K562 (cell line): ENCODE measurements at places on chromosomes 7 and 10. TPM values are rescaled to one million over a fixed set of nuclear protein-coding genes. Genes with fewer than 3 reads are reported as not detected.

DNA sequence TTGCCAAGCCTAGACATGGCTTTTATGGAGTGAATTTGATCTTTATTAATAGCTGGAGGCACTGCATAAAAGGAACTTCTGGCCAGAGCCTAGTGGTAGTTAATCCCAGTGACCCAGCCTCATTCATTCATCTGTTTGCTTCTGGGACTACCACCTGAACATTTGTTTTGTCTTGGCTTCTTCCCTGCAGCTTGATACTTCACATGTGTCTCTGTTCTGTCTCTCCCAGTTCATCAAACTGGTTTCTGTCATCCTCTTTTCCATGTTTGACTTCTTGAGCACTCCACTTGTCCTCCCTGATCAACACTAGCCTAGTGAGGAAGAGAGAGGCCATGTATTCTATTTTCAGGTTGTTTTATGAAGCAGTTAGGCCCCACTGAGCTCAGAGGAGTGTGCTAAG lies 163.6 kb downstream of the NRG3 start:
- no peak for DNase-seq

- DNase-seq: peak; percentile 77
Observed at GRCh38 chr10:77405771-77406241, 231.8 kb downstream of the KCNMA1 start.

DNA sequence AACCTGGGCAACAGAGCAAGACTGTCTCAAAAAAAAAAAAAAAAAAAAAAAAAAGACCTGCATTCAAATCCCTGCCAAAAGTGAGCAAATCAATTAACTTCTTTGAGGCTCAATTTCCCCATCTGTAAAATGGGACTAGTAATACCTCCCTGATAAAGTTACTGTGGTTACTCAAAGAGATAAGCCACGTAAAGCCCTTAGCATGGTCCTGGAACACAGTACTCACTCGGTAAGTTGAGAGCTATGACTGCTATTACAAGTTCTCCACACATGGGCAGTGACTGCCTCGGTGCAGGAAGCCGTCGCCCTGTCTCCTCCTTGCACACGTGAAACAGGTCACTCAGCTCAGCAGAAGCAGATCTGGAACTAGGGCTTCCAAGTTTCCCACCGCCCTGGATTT lies 37.9 kb downstream of the DDIT4 start:
- DNase-seq: no peak

DNA sequence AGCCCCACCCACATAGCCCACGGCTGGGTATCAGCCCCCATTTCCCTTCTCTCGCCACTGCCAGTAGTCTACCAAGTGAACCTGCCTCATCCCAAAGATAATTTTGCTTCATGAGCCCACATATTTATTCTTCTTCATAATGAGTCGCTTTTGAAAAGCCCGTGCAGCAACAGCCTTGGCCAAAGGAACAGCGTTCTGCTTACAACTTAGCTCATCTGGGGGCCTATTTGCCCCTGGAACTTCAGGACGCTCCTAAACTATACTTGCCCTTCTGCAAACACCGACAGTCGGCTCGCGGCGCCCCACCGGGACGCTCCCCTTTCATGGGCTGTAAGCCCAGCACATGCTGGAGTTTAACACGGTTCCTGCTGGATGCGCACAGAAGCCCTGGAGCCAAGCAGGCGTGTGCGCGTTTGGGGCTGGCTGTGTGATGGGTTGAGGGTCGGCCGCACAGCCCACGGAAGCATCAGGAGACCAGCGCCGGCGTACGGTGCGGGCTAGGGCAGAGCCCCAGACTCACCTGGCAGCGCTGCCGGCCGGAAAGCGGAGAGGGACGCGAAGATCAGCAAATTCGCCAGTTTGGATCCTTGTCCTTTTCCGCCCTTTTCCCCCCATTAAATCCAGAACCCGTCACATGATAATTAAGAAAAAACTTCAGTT lies 370 bp downstream of the TMEM60 start:
- DNase-seq: peak; percentile 17

GRCh38 chr7:142854372-142855113 lies at the start of gene EPHB6:
Gene EPHB6, plus strand, starts transcription at chr7:142855076. Its CDS starts 8,152 bp downstream, at chr7:142863228.
- DNase-seq: peak; percentile 96

DNA sequence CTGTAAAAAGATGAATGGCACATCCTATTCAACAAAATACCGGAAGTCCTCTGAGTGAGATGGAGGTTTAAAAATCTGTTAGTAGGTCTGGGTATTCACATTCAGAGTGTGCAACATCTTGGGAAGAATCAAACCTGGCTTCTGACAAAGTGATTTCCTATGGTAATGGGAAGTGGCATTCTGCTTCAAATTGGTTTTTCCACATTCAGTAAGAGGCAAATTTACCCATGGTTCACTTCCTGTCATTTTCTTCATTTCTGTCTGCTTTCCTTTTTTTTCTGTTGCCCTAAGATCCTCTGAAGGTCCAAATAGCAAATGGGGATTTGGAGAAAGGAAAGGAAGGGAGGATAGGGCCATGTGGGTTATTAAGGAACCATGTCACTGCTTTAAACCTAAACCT lies 218.3 kb downstream of the DOCK4 start:
- DNase-seq: no peak

- no peak for DNase-seq
Observed at GRCh38 chr10:123549761-123550454, 116.2 kb upstream of the GPR26 start.

GRCh38 chr7:79620291-79620690 lies 166.8 kb upstream of the MAGI2 start:
- DNase-seq: no peak

DNA sequence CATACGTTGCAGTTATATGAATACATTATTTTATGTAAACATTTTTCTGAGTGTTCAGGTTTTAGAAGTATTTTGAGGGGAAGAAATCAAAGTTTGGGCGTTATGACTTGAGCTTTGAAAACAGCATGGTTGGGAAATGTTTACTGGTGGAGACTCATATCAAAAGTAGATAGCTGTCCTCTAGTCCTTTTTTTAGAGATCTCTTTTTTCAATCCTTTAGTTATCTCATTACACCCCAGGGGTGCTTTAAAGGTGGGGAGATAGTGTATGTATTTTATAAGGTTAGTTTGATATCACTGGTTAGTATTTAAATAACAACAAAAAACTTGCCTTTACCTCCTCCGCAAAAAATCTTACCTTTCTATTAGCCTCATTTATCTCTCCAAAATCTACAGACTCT lies 2.3 kb downstream of the DMTF1 start:
- DNase-seq: no peak

- no peak for DNase-seq
Observed at GRCh38 chr10:71372882-71373495, 23.7 kb upstream of the CDH23 start.

GRCh38 chr10:9188022-9188810 lies 1133.7 kb downstream of the GATA3 start:
- DNase-seq: no peak

DNA sequence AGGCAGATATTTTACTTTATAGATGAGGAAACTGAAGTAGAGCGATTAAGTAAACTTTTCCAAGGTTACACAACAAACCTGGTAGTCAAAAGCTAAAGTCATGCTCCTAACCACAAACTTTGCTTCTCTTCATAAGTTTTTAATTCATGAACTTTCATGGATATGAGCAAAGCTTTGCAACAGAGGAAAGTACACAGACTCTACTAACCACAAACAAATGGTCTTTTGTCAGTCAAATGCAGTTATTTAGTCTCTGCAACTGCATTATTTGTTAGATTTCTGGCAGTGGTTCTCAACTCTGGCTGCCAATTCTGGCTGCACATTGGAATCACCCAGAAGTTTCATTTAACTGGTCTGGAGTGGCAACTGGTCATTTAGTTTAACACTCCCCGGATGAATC lies 140.6 kb upstream of the TMEM168 start:
- DNase-seq: no peak

GRCh38 chr10:4653160-4653559 lies 172.8 kb upstream of the AKR1E2 start:
- no peak for DNase-seq

DNA sequence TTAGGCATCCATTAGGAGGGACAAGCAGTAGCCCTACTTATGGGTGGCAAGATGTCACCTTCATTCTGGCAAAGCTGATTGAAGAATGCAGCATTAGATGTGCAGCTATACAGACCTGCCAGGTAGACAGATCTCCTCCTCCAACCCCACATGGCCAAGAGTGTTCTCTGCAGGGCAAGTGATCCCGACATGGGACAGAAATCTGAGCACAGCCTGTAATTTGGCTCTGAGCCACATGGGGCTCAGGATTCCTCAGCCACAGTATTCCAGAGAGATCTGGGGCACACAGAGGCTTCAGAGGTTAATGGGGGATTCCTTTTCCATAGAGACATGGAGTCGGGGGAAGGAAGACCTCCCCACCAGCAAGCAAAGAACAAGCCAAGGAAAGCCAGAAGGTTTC lies 58.7 kb upstream of the GDF10 start:
- DNase-seq: no peak

- DNase-seq: no peak
Observed at GRCh38 chr10:31031205-31031557, 484 bp downstream of the ZNF438 start.

DNA sequence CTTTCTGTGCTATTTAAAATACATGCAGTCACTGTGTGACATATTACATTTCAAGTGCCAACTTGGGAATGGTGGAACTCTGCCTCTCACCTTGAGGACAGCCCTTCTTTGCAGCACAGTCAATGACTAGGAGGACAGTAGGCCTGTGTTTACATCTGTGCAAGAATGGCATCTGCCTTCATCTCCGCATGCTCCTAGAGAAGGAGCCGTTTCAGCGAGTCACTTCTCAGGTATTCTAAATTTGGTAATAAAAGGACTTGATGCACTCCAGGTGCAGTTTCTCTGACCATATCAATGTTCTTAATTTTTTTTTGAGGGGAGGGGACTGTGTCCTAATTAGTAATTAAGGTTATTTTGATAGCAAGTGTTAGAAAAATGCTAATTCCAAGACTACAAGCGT lies 128.9 kb downstream of the SDK1 start:
- DNase-seq: no peak

DNA sequence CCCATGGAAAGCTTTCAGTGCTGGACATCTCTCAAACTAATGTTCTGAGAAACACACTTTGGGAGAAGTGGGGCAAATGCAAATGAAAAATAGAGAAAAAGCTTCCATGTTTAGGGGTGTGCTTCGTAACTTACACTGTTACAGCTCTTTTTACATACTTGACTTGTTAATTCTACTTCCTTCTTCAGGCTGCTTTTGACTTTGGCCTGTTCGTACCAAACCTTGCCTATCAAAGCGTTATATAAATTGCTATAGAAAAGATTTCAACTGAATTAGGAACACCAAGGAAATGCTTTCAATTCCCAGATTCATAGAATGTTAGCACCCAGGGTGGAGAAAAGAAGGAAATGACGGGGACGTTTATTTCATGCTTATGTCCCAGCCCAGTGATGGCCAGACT lies 140.8 kb upstream of the PRR15 start:
- no peak for DNase-seq

- no peak for DNase-seq
Observed at GRCh38 chr7:17580141-17580540, 281.7 kb downstream of the AHR start.

GRCh38 chr10:120732067-120732466 lies 119.1 kb upstream of the WDR11 start:
- DNase-seq: no peak

- no peak for DNase-seq
Observed at GRCh38 chr7:90119178-90119971, 34.9 kb upstream of the STEAP1 start.

- DNase-seq: peak; percentile 54
Observed at GRCh38 chr10:21194510-21194993, 297.4 kb upstream of the NEBL start.

GRCh38 chr7:19112274-19113001 lies 5.0 kb downstream of the TWIST1 start:
- DNase-seq: no peak

GRCh38 chr10:80544316-80544953 lies 6.7 kb downstream of the SH2D4B start:
- no peak for DNase-seq

- DNase-seq: no peak
Observed at GRCh38 chr7:8480527-8480926, 47.1 kb downstream of the NXPH1 start.

GRCh38 chr10:26372513-26373354 lies 65.4 kb upstream of the APBB1IP start:
- DNase-seq: no peak

DNA sequence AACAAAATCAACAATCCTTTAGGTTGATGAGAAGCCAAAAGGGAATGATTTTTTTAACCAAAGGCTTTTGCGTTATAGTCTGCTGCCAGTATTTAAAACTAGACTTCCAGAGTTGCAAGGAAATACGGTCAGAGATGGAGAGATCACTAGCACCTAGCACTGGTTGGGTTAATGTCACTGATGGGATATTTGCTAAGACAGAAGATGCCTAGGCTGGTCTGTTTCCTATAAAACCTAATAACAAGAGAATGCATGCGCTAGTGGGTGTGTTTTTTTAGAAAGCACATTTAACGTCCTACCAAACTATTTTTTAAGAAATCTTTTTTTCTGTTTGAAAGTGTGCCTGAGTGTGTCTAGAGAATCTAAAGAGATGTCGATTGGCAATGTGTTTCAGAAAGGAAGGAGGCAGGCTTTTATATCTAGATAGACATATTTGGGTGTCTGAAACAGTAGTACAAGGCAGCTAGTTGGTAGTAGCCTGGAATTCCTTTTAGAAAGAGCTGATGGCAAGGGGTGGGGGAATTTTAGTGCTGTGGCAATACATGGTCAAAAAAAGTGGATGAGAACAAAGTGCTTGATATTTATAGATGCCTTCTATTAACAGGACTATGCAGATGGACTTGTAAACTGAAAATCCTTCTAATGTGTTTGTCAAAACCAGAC lies 863 bp downstream of the CALD1 start:
- DNase-seq: no peak

GRCh38 chr7:18675579-18675978 lies 180.0 kb downstream of the HDAC9 start:
- DNase-seq: no peak

- DNase-seq: no peak
Observed at GRCh38 chr7:90596671-90597562, 796 bp downstream of the CDK14 start.

Gene ANLN
- 50.3 and 58.2 TPM in 2 replicates for total RNA-seq

Gene CLDN3
- total RNA-seq: 0.29 TPM in 1 of 2 replicates, not detected in the other

Gene ACTR3C
- total RNA-seq: 10.0 and 10.8 TPM in 2 replicates

Gene LMOD2
- 0.13 TPM in 1 of 2 replicates, not detected in the other for total RNA-seq

Gene TMEM26
- total RNA-seq: not detected in 2 replicates

Gene ENTPD1
- 0.35 and 0.38 TPM in 2 replicates for total RNA-seq

Gene DPYSL4
- 0.11 TPM in 1 of 2 replicates, not detected in the other for total RNA-seq

Gene CFAP69
- 1.3 and 2.3 TPM in 2 replicates for total RNA-seq

Gene CFAP46
- total RNA-seq: not detected in 2 replicates

Gene ACSM6
- not detected in 2 replicates for total RNA-seq

Gene SDK1
- total RNA-seq: 0.16 TPM in 2 replicates

Gene GOLGA7B
- total RNA-seq: 0.07 and 0.11 TPM in 2 replicates

Gene NKX2-3
- total RNA-seq: not detected in 2 replicates

Gene GNG11
- total RNA-seq: not detected in 2 replicates

Gene ANKRD30A
- not detected in 2 replicates for total RNA-seq

Gene ING3
- total RNA-seq: 37.0 and 38.1 TPM in 2 replicates

Gene CRHR2
- total RNA-seq: not detected in 2 replicates

Gene INMT
- 0.11 and 0.27 TPM in 2 replicates for total RNA-seq

Gene SLC25A13
- total RNA-seq: 71.2 and 71.5 TPM in 2 replicates

Gene HMX2
- 0.40 and 0.58 TPM in 2 replicates for total RNA-seq
